ENCODE measurements at places on chromosomes 16 and 17.

DNA sequence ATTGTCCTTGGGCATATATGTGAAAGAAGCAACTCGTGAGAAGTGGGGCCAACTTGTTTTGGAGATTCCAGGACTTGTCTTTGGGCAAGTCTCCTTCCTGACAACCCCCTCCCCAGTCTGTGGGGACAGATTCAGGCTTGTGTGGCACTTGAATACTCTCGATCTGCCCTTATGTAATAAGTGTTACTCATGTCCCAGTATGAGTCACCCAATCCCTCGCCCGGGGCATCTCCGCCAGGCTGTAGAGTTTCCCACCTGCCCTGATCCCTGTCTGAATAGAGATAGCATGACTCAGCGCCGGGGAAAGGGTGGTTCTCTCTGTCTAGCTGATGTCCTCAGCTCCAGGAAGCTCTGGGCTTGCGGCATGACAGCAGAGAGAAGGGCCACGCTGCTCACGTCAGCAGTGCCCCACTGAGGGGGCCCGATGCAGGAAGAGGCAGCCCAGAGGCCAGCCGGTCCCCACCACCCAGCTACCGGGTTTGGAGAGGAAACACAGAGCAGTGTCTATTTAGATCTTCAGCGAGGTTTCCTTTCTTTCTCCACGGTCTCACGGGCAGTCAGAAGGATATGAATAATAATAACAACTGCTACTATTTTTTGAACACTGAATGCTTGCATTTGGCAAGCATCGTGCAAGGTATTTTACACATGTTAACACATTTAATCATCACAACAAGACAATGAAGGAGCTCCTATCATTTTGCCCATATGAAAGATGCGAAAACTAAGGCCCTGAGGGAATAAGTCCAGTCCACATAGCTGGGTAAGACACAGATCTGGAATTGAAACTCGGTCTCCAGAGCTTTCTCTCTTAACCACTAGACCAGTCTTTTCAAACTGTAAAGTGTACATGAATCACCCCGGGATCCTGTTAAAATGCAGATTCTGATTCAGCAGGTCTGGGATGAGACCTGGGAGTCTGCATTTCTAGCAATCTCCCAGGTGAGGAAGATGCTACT is 426.7 kb upstream of the MAF start:
- no peak for DNase-seq

DNA sequence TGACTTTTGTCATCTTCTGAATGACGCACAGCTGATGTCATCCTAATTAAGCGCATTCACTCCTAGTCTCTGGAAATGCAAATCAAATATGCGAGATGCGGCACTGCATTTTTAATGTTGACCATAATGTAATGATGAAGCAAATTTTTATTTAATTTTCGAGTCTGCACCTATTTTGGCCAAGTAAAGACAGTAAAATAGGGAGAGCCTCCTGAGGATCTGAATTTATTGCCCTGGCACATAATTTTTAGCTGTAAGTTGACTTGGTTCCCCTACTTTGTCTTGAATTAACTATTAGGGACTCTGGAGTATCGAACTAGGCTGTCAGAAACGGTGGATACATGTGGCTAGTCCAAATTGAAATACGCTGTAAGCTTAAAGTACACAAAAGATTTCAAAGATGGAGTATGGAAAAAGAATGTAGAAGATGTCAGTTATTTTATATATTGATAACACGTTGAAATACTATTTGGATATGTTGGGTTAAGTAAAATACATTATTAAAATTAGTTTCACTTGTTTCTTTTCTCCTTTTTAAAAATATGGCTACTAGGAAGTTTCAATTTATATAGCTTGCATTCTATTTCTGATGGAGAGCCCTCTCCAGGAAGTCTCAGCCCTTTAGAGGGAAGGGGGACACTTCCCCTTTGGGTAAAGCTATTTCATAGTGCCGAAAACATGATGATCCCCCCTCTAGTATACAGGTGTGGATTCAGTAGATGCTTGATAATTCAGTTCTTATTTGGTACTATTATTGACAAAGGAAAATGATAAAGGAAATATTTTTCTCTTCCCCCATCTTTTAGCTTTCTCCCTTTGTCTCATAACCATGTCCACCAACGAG is 991 bp downstream of the KPNA2 start:
- no peak for DNase-seq

- no peak for DNase-seq
These were observed 5.4 kb downstream of the ZCCHC14 start for GRCh38 chr16:87487361-87487924.

GRCh38 chr16:49503256-49504022 is 129.8 kb downstream of the C16orf78 start:
- DNase-seq = no peak

GRCh38 chr16:57186872-57187854 is 1.0 kb downstream of the RSPRY1 start:
- DNase-seq = no peak

- no peak for DNase-seq
These were observed 525 bp upstream of the SEPHS2 start for GRCh38 chr16:30446203-30446595.

- peak; percentile 77 for DNase-seq
These were observed 233.4 kb downstream of the FTO start for GRCh38 chr16:53937161-53937880.

DNA sequence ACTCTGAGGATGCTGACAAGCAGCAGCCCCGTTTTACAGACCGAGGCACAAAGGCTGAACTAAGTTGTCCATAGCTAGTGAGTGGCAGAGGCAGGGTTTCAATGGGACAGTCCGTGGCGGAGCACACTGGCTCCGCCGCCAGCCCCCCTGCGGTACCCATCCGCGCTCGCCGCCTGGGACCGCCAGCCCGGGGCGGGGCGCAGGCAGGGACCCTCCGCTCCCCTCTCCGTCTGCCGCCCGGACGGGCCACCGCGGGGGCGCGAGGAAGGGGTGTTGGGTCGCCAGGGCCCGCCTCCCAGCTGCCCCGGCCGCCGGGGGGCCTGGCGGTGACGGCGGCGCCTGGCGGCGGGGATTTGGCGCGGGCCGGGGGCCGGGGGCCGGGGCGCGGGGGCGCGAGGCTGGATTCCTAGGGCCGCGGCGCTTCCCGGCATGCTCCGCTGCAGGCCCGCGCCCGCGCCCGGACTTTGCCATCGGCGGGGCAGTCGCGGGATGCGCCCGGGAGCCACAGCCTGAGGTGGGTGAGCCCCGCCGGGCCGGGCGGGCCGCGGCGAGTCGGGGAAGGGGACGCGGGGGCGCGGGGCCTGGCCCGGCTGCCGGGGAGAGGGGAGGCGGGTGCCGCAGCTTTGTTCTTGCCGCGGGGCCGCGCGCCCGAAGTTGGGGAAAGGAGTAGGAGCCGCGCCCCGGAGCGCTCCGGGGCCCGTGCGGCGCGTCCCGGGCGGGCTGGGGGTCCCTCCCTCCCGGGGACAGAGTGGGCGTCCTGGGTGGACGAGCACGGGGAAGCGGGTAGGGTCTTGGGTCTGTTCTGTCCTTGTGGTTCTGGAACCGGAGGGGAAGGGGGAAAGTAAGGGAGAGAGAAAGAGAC is at the start of gene TMEM98:
TSS of gene TMEM98 (plus strand) at position 430 of the 862 bp plus-strand sequence. CDS start 3,376 bp downstream, outside the sequence.
- DNase-seq = no peak

DNA sequence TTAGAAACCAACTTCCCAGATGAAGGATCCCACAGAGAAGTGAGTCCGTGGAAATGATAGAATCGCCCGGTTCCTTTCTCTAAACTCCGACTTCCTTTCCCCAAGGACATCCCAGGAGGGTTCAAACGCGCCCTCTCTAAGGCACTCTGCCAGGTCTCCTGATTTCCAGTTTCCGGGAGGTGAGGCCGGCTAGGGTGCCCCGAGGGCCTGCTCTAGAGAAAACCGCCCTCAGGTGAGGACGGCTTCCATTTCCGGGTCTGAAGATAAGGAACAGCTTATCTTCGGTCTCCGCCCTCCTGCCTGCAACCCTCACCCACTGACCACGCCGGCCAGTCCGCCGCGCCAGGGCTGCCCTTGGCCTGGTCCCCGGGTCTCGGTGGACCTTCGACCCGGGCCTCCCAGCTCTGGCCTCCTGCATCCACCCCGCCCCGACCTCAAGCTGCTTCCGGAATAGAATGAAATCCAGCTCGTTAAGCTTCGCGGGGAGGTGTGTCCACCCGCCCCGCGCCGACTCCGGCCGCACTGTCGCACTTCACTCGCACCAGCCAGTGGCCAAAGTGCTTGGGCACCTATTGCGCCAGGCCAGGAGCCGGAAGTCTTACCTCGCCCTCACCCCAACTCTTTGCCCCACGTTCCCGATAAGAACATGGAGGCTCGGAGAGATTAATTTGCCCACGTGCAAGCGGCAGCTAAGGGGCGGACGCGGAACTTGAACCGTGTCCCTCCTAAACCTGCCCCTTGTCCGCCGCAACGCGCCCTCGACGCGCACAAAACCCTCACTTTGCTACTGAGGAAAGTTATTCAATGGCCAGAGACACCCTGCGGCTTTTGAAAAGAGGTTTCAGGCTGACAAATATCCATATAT is 836 bp upstream of the MMP15 start:
- DNase-seq = no peak

DNA sequence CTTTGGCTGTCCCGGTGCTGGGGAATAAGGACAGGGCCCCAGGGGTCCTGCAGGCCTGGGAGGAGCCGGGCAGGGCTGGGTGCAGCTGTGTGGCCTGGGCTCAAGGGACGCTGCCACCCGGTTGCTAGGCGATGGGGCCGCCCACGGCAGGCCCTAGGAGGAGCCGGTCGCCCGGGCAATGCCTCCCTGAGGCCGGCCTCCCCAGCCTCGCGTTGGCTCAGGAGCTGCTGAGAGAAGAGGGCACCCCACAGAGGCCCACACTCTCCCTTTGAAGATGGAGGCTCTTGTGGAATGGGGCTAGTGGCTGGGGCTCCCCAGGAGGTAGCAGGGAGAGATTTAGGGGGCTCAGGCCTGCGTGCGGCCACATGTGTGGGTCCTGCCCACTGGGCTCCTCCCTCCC is at the start of gene CIBAR2:
TSS of gene CIBAR2 (minus strand) at position 109 of the 400 bp plus-strand sequence. CDS start 120 bp downstream, outside the sequence.
- no peak for DNase-seq

GRCh38 chr17:81891303-81891552 is 158 bp downstream of the ALYREF start:
- DNase-seq = no peak

- DNase-seq = no peak
These were observed 124.5 kb downstream of the HS3ST3A1 start for GRCh38 chr17:13477180-13477611.

- no peak for DNase-seq
These were observed 6.0 kb downstream of the HAGHL start for GRCh38 chr16:732936-733335.

DNA sequence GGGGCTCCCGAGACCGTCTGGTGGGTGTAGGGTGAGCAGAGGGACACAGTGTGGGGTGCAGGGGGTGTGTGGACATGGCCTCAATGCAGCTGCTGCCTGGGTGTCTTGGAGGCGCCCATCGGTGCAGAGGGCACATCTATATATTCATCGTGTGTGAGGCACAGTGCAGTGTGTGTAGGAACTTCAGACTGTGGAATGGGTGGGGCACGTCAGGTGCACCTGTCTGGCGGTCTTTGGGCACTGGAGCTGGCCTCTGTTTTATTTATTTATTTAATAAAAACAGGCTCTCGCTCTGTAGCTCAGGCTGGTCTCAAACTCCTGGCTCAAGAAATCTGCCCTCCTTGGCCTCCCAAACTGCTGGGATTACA is 16.8 kb downstream of the LASP1 start:
- no peak for DNase-seq

DNA sequence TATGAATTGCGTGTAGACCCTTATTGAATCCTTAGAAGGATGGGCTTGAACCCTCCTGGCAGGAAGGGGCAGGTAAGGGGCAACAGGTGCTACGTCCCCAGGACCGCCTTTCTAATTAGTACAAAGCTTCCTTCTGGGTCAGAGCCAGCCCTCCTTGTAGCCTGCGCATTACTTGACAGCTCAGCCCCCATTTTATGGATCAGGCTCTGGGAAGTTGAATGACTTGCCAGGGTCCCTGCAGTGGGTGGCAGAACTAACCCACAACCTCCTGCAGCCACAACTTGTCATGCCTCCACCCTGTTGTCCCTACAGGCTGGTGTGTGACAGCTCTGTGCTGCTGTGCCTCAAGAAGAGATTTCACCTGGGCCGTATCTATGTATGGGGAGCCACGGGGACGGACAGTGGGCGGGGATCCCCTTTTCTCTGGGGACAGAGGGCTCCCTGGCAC is 2.7 kb downstream of the MYO15B start:
- DNase-seq = no peak

- DNase-seq = peak; percentile 3
These were observed 667.4 kb upstream of the SALL1 start for GRCh38 chr16:51818342-51818944.

DNA sequence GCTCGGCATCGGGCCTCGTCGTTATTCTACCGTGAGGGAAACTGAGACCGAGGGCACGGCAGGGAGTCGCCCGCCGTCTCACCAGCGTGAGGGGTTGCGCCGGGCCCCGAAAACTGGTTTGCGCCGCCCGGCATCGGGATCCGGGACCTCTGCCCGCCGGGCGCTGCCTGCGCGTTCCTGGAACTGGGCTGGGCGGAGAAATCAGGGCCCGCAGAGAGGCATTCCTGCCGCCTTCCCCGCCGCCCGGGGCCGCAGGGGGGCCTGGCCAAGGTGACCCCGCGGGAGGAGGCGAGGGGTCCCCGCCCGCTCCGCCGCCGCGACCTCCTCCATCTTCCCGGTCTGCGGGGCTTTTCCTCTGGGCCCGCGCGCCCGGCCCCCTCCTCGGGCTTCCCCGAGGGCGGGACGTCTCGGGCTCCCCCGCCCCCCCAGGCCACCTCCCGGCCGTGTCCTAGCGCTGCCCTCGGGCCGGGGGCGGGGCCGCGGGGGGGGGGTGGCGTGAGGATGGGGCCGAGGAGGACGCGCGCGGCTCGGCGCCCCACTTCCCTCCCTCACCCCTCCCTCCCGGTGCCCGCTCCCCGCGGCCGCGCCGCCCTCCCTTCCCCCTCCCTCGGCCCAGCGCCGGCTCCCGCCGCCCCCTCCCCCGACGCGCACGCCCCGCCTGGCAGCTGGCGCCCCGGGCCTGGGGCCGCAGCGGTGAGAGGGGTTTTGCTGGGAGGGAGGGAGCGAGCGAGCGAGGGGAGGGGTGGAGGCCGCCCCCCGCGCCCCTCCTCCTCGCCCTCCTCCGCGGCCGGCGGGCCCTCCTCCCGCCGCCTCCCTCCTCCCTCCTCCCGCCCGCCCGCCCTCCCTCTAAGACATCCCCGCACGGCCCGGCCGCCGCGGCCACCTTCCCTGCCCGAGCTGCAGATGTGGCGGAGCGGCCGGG is at the start of gene GLIS2:
TSS of gene GLIS2 (plus strand) at position 882 of the 922 bp plus-strand sequence. CDS start 16,214 bp downstream, outside the sequence.
- peak; percentile 87 for DNase-seq

DNA sequence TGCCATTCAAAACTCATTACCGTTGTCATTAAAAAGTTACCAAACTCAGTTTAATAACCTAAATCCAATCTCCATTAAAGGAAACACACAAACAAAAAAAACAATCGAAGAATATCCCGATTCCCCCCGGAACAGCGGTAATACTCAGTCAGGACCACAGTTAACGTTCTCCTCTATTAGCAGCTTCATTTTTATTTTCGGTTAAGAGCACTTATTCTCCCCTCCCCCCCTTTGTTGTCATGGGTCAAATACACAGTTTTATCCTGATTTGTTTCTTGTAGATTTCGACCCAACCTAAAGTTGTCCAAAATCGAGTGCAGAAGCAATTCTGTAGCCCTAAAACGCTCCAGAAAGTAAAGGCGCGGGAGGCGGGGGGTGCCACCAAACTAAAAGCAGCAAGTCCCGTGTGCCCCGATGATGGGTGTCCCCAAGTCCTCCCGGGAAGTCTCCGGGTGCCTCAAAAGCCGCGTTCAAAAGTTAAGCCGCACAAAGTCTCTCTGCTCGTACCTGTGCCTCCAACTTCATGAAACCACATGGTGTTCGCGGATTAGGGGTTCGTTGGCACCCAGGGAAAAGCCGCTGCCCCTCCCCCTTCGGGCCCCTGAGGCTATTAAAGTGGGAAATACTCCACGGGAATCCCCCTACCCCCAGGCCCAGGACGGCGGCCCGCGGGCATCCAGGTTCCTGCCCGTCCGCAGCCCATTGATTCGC is 996 bp downstream of the SUMO2 start:
- no peak for DNase-seq

Data from NCI-H2227 treated with DMSO at 0.1 percent for 48 hours (cell line).